ENCODE measurements at places on chromosomes 13 and 19.
A peak's percentile ranks its signal among the peaks of the same experiment; 100 is the strongest.

DNA sequence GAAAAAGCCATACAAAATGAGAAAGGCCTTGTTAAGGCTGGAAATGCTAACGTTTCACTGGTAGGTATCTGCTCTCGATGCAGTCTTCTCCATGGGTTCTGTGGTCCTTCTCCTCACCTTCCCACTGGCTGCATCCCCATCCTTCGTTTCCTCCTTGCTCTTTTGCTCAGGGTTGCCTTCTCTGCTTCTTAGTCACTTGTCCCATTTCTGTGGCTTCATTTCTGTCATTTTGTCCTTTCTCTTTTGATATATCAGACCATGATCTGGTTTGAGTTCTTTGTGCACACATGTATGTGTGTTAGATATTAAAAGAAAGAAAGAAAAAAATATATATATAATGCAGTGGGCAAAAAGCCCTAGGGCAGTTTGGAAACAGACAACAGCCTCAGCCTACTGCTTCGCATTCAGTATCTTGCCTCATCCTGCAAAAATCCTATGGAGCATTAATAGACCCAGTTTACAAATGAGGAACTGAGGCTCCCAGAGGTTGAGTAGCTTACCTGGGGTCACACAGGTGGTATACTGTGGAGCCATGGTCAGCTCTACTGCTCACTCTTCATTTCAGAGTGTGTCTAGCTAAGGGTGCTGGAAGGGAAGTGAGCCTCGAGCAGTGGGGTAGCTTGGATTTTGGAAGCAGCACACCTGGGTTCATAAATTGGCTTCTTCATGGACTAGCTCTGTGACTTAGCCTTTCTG is 57.6 kb upstream of the MEDAG start:
- no peak for DNase-seq

- no peak for DNase-seq
Measured at GRCh38 chr13:114032126-114032799, 58.4 kb upstream of the C13orf46 start.

GRCh38 chr13:96003304-96003703 is 49.9 kb downstream of the UGGT2 start:
- DNase-seq = no peak

DNA sequence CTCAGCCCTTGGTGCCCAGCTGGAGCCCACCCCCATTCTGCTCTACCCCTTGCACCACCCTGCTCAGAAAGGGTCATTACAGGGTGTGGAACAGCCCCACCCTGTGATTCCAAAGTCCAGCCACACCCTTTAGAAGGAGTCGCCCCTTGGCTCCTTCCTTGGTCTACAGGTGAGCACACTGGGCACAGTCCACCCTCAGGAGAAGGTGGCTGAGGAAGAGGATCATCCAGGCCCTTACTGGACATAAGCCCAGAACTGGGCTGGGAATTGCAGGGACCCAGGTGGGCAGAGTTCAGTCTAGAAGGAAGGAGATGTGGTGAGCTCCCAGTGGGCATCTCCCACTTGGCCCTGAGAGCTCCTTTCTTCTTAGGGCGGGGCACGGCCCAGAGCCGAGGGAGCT is 8.6 kb downstream of the SLC46A3 start:
- no peak for DNase-seq

DNA sequence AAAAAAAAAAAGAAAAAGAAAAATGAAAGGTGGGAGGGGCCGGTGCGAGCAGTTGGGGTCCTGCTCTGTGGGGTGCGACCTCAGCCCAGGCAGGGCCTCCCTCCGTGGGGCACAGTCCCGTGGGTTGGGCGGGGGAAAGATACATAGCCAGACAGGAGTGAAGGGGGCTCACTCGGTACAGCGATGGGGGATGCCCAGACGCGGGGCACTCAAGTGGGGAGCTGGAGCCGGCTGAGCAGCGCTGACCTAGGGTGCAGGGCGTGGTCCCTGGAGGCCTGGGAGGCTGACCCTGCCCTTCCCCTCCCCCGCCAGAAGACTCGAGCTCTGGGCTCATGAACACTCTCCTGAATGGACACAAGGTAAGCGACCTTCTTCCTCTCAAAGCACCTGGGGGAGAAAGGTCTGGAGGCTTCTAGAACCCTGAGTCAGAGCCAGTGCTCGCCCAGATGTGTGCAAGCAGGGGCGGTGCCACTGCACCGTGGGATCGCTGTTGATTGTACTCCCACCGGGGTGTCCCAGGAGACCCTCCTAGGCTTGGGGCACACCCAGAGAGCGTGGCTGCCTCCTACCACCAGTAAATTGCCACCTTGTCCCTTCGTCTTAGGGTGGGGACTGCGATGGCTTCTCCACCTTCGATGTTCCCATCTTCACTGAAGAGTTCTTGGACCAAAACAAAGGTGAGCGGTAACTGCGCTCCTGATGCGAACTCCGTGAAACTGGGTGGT is 3.4 kb downstream of the HMG20B start:
- DNase-seq = no peak

- no peak for DNase-seq
Measured at GRCh38 chr13:20353973-20354372, 121.9 kb upstream of the GJB6 start.

- no peak for DNase-seq
Measured at GRCh38 chr13:40379196-40379595, 287.2 kb downstream of the FOXO1 start.

DNA sequence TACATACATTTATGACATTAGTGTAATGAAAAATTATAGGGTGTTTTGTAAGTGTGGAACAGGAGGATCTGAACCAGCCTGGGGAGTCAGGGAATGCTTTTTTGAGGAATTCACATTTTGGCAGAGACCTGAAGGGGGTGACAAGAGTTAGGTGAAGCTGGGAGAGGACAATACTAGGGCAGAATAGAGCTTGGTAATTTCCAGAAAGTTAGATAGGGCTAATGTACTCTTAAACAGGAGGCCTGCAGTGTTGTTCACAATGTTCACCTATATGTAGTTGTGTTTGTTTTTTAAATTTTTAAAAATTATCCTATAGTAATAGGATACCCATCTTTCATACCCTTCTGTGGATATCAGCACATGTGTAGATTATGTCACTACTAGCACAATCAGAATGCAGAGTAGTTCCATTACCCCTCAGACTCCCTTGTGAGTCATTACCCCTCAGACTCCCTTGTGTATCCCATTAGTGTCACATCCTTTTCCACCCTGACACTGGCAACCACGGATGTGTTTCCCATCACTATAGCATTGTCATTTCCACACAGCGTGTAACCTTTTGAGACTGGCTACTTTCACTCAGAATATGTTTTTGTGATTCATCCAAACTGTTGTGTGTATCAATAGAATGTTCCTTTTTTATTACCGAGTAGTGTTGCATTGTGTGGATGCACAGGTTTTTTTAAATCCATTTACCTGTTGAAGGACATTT is 43.1 kb downstream of the PCCA start:
- DNase-seq = no peak

DNA sequence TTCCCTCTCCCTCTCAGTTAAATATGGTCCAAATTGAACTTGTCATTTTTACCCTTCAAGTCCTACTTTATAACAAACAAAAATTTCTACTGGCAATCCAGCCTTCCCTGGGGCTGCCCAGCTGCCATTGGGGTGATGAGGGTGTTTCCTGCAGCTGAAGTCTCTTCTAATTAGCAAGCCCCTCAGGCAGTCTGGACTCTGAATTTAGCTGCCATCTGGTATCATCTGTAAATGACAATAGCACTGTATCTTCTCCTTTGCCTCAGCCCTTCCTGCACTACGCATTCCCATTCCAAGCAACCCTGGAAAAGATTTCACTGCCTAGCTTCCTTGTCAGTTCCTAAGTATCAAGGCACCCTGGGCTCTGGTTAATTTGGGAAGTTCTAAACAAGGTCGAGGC is 331.1 kb upstream of the KLF12 start:
- no peak for DNase-seq

GRCh38 chr19:2113439-2114211 is 16.9 kb downstream of the IZUMO4 start:
- DNase-seq = no peak

DNA sequence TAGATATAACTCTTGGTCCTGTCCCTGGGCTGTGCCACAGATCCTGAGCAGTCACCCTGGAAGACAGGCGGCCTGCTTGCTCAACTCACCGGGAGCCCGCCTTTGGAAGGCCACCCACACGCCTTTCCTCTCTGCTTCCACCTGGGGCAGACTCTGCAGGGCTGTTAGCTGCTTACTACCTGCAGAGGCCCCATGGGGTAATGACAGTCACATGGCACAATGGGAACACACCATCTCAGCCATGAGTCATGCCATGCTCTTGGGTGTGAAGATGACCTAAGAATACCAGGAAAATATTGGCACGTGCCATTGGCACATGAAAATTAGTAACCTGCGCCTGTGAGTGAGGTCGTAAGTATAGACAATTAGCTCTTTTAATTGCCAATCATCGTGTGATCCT is 108.6 kb downstream of the COL4A2 start:
- DNase-seq = no peak

GRCh38 chr19:2253106-2254063 is 2.8 kb downstream of the JSRP1 start:
- DNase-seq = peak; percentile 60

DNA sequence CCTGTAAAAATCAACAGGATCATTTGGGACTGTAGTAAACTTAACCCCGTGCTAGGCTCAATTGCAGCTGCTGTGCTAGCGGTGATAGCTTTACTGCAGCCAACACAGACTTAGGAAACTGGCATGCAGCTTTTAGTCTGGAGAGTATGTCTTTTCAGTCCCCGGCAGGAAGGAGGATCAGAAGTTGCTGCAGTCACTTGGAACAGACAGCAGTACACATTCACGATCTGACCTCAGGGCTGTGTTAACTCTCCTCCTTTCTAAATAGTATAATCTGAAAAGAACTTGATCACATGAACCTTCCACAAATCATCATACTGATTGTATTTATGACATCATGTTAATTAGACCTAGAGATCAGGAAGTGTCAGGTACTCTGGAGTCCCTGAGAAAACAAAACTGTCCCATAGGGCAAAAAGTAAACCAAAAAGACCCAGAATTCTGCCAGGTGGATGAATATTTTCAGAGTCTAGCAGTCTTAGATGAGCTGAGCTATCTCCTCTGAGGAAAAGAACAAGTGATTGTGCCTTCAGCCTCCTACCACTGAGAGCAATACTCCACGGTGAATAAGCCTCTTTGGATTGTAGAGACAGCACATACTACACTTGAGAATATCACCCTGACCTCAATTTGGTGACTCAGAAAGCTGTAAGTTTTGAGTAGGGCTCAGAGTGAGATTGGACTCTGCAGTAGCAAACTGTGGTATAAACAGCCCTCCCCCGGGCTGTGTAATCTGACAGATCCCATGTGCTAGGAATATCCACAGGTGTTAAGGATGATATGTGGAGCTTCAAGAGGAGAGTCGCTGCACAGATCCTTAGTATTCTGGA is 181.0 kb upstream of the GPR12 start:
- DNase-seq = no peak

DNA sequence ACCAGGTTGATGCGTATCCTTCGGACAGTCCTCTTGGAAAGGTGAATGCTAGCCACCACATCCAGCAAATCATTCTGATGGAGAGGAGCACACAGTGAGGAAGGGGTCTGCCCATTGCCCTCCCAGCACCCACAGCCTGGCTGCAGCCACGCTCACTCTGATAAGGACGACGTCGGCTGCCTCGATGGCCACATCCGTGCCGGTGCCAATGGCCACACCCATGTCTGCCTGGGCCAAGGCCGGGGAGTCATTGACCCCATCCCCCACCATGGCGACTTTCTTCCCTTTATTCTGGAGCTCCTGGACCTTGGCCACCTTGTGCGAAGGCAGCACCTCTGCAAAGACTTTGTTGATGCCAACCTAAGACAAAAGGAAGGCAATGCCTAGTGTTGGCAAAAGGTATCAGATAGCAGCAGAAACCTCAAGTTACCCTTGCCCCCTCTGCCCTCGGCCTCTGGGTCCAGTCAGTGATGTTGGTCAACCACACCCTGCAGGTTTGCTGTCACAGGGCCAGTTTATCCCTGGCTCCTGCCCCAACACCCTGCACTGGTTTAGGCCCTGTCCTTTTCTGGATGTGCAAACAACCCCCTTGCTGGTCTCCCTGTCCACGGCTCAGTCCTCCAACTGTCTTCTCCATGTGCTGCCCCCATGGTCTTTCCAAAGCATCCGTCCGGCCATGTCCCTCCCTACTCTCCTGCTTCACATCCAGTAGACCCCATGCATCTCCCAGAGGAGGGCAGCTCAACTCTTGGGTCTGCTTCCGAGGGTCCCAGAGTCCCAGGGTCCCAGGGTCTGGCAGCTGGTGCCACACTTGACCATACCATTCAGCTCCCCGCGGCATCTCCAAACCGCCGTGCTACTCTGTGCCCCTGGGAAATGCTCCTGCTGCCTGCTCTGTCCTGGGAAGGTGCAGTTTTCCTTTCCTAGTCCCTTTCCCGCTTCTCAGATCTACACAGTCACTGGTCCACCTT is 73.6 kb downstream of the ATP7B start:
- no peak for DNase-seq

GRCh38 chr19:2050349-2050990 is 574 bp downstream of the MKNK2 start:
- no peak for DNase-seq

DNA sequence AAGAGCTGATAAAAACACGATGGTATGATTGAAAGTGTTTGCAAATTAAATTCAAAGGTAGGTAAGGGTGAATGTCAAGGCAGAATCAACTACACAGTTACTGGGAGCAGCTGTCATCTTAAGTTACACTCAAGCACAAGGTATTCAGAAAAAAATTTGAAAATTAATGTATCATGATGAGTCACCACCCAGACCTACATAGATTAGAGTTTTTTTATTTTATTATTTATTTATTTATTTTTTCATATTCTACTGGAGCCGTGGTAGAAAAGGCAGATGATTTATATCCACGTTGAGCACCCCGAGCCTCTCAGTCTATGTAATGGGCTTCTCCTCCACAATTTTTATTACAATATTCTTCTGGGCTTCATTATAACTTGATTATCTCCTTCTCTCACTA is 728.9 kb upstream of the ARGLU1 start:
- no peak for DNase-seq

- no peak for DNase-seq
Measured at GRCh38 chr19:15412832-15413231, 6.0 kb downstream of the AKAP8L start.

- no peak for DNase-seq
Measured at GRCh38 chr19:6821639-6822310, 49.3 kb downstream of the VAV1 start.

DNA sequence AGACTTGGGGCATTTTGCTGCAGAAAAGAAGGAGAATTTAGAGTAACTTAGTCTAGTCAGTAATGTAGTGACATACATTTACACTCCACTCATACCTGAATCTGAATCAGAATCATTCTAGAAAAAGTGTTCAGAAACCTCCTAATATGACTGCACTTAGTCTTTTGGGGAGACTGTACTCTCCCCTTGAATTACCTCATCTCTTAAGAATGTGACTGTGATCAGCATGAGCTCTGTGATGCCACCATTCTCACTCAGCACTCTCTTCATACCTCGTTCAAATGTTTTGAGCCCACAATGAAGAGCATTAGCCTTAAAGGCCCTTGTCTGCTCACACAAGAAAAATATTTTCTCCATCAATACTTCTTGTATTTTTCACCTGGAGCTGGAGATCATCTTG is 229.4 kb downstream of the FGF14 start:
- DNase-seq = no peak

GRCh38 chr19:1648459-1648849 is 4.0 kb downstream of the TCF3 start:
- DNase-seq = no peak

- no peak for DNase-seq
Measured at GRCh38 chr13:39888865-39889810, 233.7 kb downstream of the COG6 start.

GRCh38 chr19:53546758-53547513 is 9.0 kb downstream of the ZNF331 start:
- DNase-seq = no peak

- no peak for DNase-seq
Measured at GRCh38 chr19:46206176-46206575, 23.4 kb upstream of the IGFL1 start.

GRCh38 chr13:44104197-44104490 is 224.4 kb downstream of the LACC1 start:
- DNase-seq = no peak
